ENCODE measurements at places on chromosomes 13 and 19.
A peak's percentile ranks its signal among the peaks of the same experiment; 100 is the strongest.

DNA sequence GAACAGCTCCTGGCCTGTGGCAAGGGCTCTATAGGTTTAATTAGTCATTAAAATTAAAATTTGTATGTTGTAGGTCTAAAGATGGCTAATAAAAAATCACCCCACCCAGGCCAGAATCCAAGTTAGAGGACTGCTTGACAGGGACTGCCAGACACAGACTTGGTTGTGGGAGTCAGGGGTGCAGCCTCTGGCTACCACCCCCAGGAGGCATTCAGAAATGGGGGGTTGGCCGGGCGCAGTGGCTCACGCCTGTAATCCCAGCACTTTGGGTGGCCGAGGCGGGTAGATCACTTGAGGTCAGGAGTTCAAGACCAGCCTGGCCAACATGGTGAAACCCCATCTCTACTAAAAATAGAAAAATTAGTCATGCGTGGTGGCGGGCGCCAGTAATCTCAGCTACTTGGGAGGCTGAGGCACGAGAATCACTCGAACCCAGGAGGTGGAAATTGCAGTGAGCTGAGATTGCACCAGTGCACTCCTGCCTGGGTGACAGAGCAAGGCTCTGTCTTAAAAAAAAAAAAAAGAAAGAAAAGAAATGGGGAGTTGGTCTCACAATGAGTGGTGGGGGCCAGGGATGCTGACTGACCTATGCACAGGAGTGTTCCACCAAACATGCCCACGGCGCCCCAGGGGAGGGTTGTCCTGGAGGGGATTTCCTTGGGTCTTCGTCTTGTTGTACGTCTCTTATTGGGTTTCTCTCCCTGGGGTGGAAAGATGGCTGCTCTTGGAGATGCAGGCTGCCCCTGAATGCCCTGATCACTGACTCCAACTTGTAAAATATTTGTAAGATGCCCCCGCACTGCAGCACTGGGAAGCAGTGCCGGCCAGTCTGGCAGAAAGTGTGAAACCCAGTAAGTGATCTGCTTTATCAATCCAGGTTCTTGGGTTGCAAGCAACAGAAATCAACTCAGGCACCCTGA, 68.8 kb downstream of the SIPA1L3 start:
- no peak for DNase-seq

- peak; percentile 29 for DNase-seq
Measured at GRCh38 chr19:16470911-16471811, 609 bp downstream of the EPS15L1 start.

- DNase-seq, result no peak
Measured at GRCh38 chr13:51683597-51683996, 99.3 kb downstream of the WDFY2 start.

DNA sequence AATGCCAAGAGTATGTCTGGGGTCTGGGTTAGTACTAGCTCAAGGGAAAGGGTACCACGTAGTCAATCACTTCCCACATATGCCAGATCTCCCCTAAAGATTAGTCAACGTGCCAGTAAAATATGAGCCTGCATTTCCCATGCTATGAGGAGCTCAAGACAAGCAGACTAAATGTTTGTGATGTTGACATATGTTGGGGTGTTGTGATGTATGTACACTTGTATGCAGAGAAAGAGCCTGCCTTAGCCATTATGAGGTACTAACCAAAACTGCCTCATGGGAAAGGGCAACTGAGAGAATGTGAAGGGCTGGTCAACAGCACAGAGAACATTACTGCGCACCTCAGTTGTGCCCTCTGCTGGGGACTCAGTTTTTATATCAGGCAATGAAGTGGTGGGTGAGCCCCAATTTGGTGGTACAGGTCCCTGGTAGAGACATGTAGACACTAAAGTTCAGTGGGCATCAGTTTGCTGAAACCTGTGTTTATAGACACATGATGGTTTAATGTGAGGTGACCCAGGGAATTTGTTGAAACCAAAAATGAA, 287.0 kb downstream of the DCT start:
- peak; percentile 3 for DNase-seq

DNA sequence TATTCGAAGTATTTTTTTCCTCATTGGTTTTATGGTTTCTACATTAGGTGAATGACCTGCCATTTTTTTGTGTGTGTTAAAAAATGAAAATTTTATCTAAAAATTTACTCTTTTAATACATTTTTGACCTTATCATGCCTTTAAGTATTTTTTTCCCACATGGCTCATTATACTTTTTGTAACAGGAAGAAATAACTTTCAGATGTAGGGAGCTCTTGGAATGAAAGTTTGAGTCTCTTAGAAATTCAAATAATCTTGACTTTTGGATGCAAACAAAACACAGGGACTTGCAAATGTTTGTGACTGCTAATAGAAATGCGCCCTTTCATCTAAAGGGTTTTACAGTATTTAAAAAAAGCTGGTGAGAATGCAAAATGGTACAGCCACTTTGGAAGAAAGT, 457.9 kb downstream of the KLF5 start:
- no peak for DNase-seq

GRCh38 chr13:59689057-59689456, 474.7 kb downstream of the DIAPH3 start:
- no peak for DNase-seq

DNA sequence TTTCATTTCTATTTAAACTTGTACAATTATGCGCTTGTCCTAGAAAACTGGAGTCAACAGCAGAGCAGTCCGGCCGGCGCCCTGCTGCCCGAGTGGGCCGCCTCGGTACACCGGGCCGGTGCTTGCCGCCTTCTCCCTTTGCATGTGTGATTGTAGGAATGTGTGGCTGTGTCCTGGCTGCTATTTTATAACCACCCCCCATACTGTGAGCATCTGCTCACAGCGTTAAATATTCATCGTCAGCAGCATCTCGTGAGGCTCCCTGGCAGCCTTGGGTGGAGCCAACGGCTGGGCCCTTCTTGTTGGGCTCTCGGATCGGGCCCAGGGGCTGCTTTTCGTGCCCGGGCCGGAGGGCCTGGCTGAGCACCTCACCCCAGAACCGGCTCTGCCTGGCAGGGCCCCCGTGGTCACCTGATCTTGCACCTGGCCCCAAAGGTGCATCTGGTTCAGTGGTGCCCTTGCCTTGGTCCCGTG, 10.6 kb downstream of the PIAS4 start:
- no peak for DNase-seq

DNA sequence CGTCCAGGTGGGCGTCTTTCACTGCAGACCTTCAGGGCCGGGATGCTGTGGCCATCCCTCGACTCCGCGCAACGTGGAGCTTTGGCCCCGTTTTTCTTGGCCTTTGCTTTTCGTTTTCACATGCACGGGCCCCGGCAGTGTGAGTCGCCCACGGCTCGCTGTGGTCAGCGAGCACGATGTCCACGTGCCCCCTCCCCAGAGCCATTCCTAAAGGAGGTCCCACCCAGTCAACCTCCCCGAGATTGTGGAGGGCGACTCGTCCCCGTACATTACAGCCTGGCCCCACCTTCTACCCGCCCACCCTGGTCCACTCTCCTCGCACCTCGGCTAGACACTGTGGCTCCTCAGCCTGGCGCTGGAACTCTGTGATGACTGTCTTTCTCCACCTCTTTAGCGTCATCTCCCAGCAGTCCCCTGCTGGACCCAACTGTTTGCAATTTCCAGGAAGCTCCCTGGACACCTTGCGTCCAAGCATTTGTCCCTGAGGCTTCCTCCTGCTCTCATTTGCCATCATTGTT, 405 bp downstream of the ZNF446 start:
- no peak for DNase-seq

- DNase-seq, result no peak
Measured at GRCh38 chr13:39394796-39395678, 208.0 kb downstream of the LHFPL6 start.

DNA sequence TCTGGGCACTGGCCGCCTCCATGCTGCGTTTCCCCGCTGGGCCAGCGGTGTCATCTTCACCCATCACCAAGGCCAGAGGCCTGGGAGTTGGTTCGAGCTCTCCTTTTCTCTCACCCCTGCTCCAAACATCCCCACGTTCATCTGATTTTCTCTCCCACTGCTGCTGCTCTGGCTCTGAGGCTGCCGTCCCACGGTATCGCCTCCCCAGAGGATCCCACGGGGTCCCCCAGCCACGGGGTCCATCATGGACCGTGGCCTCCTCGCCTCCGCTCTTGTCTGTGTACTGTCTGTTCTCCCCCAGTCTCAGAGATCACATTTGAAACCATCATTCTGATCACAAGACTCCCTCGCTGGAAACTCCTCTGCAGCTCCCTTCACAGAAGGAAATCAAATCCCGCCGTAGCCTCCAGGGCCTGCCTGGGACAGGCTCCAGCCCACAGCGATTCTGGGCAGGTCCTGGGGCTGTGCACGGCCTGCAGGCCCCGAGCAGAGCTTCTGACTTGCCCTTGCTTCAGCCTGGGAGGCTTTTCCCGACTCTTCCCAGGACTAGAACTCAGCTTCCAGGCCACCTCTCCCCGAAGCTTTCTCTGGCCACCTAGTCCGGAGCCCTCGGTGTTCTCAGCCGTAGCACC, 64.2 kb downstream of the SOX1 start:
- DNase-seq, result no peak

- no peak for DNase-seq
Measured at GRCh38 chr13:49840266-49840665, 47.8 kb upstream of the KPNA3 start.

GRCh38 chr19:14405380-14405757, 13.8 kb downstream of the DDX39A start:
- no peak for DNase-seq

- no peak for DNase-seq
Measured at GRCh38 chr19:46463516-46463915, 7.8 kb downstream of the PNMA8A start.

GRCh38 chr19:45884682-45885555, 1.0 kb downstream of the IRF2BP1 start:
- no peak for DNase-seq

GRCh38 chr19:39182174-39182505, 14.6 kb upstream of the NCCRP1 start:
- no peak for DNase-seq

DNA sequence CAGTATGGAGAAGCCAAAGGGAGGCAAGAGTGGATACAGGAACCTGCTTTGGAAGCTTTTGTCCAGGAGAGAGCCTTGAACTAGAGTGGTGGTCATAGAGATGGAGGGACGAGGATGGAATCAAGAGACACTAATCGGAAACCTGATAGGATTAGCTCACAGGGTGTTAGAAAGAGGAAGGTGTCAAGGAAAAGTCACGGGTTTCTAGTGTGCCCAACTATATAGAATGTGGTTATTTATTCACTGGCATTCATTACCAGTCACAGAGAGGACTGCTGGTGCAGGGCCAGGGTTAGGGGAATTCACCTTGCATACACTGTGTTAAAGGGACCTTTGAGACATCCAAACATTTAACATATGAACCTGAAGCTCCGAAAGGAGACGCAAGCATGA, 43.4 kb upstream of the URAD start:
- no peak for DNase-seq

- no peak for DNase-seq
Measured at GRCh38 chr19:7562646-7563393, 27.3 kb downstream of the PNPLA6 start.

GRCh38 chr13:34435338-34435737, 506.7 kb upstream of the NBEA start:
- no peak for DNase-seq

- DNase-seq, result no peak
Measured at GRCh38 chr13:93356469-93356868, 129.9 kb downstream of the GPC6 start.

DNA sequence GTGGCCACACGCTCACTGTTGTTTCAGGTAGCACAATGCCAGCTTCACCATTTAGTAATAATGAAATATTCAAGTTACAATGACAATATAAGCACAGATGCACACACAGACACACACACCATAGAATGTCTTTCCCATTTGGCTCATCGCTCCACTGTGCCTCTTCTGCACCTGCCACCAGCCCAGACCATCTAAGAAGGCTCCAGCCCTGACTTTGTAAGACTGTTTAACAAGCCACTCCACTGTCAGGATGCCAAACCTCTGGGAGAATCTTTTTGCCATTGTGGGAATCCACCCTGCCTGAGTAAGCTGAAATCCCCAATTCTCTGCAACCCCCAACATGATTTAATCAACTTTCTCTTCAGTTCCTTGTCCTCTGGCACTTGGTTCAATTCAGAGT, 60.6 kb downstream of the LHFPL6 start:
- no peak for DNase-seq

DNA sequence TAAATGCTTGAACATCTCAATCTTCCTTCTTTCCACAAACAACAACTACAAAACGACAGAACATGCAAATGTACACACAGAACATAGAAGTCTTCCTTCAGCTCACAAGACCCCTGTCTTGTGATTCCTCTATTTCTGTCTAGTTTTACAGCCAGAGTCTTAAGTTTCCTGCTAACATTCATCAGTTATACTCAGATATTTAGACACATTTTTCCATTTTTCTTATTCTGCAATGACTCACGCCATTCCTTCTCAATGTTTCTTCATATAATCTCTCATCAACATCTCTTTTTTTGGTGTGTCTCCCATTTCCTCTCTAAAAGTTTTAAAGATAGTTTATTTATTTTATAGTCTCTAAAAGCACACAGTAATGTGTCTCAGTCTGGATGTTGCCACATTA, 1872.9 kb upstream of the PCDH20 start:
- no peak for DNase-seq

DNA sequence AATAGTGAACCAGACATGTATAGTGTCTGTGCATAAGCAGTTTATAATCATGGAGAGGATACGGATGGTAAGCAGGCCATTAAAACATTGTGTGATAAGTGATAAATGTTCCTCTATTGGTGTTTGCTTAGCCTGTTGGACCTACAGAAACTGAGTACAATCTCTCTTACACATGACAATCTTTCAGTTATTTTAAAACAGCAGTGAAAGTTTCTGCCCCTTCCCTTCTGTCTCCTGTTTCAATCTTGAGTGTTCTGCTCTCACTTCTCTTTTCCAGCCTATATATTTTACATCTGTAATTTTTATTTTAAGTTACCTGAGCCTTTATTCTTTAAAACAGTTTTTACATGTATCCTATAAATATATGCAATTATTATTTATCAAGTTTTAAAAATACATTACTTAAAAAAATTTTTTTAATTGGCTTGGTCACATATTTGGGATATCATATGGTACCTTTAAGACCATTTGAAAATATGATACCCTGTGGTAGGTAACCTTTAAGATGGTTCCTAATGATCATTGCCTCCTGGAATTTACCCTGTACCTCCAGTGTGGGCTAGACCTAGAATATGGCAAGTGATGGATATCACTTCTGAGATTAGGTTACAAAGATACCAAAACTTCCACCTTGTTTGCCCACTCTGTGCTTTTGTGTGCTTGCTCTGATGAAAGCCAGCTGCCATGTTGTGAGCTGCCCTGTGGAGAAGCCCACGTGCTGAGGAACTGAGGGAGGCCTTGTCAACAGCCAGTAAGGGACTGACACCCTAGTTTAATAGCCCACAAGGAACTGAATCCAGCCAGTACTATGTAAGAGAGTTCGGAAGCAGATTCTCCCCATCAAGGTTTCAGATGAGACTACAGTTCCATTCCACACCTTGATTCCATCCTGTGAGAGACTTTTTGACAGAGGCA, 99.3 kb downstream of the DHRS12 start:
- no peak for DNase-seq
